ENCODE measurements at places on chromosomes 1 and 21. TPM values are rescaled to one million over a fixed set of nuclear protein-coding genes. Genes with fewer than 3 reads are reported as not detected.
A peak's percentile ranks its signal among the peaks of the same experiment; 100 is the strongest.

C2CD4D gene
- 1.3 TPM for total RNA-seq

SPRTN gene
- 10.7 TPM for total RNA-seq

CDA gene
- total RNA-seq: not detected

KRTAP10-1 gene
- not detected for total RNA-seq

CD2 gene
- 284 TPM for total RNA-seq

GRCh38 chr1:180228648-180229482 lies 1.2 kb upstream of the LHX4 start:
- H3K4me3 ChIP-seq: peak overlapping the region; percentile 67
- H3K36me3 ChIP-seq: no peaks in the 10 kb centered on the region
- H3K27me3 ChIP-seq: peaks cover 78% of the 10 kb centered on the region

DNA sequence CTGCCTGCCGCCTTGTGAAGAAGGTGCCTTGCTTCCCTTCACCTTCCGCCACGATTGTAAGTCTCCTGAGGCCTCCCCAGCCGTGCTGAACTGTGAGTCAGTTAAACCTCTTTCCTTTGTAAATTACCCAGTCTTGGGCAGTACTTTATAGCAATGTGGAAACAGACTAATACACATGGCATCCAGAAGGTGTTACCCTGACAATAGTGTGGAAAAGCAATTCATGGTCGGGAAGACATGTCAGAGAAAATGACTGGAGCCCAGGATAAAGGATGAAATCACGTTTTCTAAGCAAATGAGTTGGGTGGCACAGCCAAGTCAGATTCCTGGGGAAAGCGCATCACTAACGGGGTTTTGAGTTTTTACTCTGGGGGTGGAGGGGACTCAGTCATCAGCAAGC lies 76.4 kb downstream of the HLCS start:
- no peak overlapping the region for H3K27ac ChIP-seq
- peaks cover 9% of the 10 kb centered on the region for H3K36me3 ChIP-seq
- no peaks in the 10 kb centered on the region for H3K27me3 ChIP-seq
- H3K4me3 ChIP-seq: no peak overlapping the region

GRCh38 chr1:111600886-111601386 lies 18.7 kb upstream of the RAP1A start:
- peak overlapping the region; percentile 98 for H3K27ac ChIP-seq
- no peaks in the 10 kb centered on the region for H3K27me3 ChIP-seq
- H3K4me1 ChIP-seq: peaks cover 94% of the 10 kb centered on the region
- H3K36me3 ChIP-seq: peaks cover 18% of the 10 kb centered on the region

DNA sequence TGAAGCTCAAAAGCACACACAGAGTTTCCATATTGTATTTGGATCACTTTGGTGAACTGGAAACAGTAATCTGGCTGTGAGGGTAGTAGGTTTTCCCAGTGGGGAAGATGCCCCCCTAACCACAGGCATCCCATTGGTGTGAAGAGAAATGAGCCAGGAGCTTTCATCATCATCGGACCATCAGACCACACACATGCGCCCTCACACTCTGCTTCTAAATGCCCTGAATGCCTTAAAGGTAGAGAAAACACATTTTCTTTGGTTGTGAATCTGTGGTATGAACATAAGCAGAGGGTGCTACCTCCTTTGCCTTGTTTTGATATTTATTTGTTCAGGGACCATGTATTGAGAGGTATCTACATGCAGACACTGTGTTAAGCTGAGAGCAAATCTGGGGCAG lies 79.0 kb upstream of the DNAH14 start:
- no peak for DNase-seq
- H3K36me3 ChIP-seq: no peaks in the 10 kb centered on the region
- no peaks in the 10 kb centered on the region for H3K27me3 ChIP-seq
- H3K4me1 ChIP-seq: no peaks in the 10 kb centered on the region
- no peak overlapping the region for H3K27ac ChIP-seq

GRCh38 chr1:55346586-55346985 lies 131.4 kb upstream of the USP24 start:
- no peaks in the 10 kb centered on the region for H3K36me3 ChIP-seq
- no peaks in the 10 kb centered on the region for H3K4me1 ChIP-seq
- no peak for DNase-seq

DNA sequence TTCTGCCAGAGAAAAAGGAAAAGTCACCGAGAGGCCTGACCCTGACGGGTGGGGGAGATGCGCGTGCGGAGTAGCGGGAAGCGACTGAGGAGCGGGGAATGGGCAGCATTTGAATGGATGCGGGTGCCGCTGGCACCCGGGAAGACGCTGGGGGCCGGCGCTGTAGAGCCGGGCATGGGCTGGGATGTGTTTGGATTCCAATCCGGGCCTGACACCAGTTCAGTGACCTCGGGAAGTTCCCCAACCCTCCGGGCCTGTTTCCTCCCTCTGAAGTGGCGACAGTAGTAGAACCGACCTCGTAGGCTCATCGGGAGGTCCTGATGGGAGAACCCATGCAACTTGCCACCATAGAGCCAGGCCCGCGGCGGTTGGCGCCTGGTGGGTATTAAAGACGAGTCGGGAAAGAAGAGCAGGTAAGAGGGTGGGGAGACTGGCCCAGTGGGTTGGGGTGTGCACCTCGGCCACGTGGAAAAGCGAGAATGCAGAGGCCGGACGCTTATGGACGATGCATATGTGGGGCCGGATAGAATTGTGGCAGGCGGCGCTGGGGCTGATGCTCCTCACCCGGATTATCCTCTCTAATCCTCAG lies 642 bp upstream of the SLC16A1 start:
- peak; percentile 42 for DNase-seq
- H3K27me3 ChIP-seq: no peaks in the 10 kb centered on the region
- peak overlapping the region; percentile 100 for H3K27ac ChIP-seq
- H3K36me3 ChIP-seq: peaks cover 53% of the 10 kb centered on the region

DNA sequence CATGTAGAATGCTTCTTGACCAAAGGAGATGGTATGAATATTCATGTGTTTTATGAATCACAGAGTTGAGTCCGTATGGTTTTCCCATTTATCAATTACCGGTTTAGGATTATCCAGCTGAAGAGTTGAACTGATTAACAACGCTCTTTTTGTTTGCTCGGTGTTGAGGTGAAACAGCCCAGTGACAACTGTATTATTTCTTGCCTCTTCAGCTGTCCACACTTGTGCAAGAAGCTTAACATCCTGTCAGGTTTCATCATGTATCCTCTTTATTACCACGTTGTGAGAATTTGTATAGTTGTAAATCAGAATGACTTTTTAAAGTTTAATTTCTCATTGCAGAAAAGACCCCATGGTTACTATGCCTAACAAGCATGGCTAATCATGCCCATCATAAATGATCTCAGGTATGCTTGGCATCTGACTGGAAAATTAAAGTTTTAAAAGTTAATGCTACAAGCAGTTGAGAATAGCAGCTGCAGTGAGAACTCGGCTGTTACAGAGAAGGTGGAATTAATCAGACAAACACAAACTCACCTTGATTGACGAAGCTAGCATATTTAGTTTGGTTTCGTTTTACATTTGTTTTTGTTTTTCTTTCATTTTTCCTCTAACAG lies 563.2 kb upstream of the ADGRL2 start:
- H3K36me3 ChIP-seq: no peaks in the 10 kb centered on the region
- H3K4me1 ChIP-seq: no peaks in the 10 kb centered on the region
- H3K27me3 ChIP-seq: no peaks in the 10 kb centered on the region
- H3K4me3 ChIP-seq: no peak overlapping the region
- no peak overlapping the region for H3K27ac ChIP-seq

- no peak overlapping the region for H3K27ac ChIP-seq
- H3K4me3 ChIP-seq: no peak overlapping the region
- H3K27me3 ChIP-seq: no peaks in the 10 kb centered on the region
- no peaks in the 10 kb centered on the region for H3K4me1 ChIP-seq
- DNase-seq: no peak
Measured at GRCh38 chr1:245396615-245397014, 241.8 kb downstream of the KIF26B start.

GRCh38 chr1:168362991-168363390 lies 82.3 kb downstream of the TBX19 start:
- H3K4me3 ChIP-seq: peak overlapping the region; percentile 69
- H3K27ac ChIP-seq: peak overlapping the region; percentile 94
- DNase-seq: peak; percentile 65
- H3K4me1 ChIP-seq: peaks cover 64% of the 10 kb centered on the region
- H3K27me3 ChIP-seq: no peaks in the 10 kb centered on the region

DNA sequence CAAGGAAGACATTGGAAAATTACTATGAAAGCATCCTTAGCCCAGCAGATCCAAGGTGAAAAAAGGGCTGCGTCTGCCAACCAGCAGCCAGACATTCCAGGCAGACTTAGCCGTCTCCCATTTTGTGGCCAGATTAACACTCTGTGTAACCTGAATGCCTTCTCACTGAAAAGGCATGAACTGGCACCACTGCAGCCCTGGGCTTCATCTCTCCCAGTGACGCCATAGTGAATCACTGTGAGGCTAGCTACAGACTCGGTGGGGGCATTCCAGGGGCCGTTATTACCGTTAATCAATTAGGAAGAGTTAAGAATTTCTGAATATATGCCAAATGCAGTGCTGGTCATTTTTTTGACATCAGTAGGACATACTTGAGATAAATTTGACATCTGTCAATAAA lies 627.4 kb downstream of the LMO4 start:
- H3K4me3 ChIP-seq: no peak overlapping the region

- no peaks in the 10 kb centered on the region for H3K36me3 ChIP-seq
- no peak for DNase-seq
- no peak overlapping the region for H3K4me3 ChIP-seq
- H3K27ac ChIP-seq: no peak overlapping the region
- no peaks in the 10 kb centered on the region for H3K27me3 ChIP-seq
- H3K4me1 ChIP-seq: no peaks in the 10 kb centered on the region
Measured at GRCh38 chr1:60742339-60742738, 340.0 kb upstream of the NFIA start.

- no peak overlapping the region for H3K27ac ChIP-seq
- peaks cover 13% of the 10 kb centered on the region for H3K4me1 ChIP-seq
- DNase-seq: no peak
- no peaks in the 10 kb centered on the region for H3K27me3 ChIP-seq
Measured at GRCh38 chr1:228095161-228095560, 8.0 kb downstream of the C1orf35 start.

DNA sequence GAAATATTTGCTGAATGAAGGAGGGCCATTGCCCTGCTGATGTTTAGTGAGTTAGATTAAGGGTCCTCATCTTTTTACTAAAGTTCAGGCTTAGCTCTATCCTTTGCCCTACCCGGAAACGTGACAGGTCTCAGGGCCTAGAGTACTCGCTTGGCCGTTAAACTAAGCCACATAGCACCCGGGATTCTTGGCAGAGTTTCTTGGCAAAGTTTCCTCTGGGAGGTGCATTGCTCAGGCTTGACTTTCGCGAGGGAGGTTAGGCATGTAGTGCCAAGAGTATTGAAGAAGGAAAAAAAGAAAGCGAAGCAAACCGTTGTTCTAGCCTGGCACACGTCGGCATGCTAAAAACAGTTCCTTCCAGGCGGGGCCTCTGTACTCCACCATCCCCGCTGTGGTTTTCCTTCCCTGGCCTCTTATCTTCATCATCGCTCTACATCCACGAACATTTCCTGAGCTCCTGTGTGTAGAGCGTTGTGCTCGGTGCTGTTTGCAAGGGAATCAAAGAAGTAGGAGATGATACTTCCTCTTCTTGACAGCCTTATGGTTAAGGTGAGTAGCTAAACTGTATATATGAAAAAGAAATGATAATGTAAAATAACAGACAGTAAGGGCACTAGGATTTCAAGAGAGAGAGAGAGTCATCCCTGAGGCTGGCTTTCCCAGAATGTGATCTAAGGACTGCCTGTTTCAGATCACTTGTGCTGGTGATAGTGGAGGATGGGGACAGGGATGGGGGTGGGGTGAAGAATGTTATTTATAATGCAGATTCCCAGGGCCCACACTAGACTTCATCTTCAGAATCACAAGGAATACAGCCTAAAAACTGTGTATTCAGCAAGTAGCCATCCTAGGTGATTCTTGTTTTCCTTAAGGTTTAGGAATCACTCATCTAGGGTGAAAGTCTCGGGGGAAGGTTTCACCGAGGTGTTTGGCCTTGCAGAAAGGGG lies 18.8 kb downstream of the RNF220 start:
- DNase-seq: no peak
- H3K27ac ChIP-seq: no peak overlapping the region
- H3K27me3 ChIP-seq: peaks cover 89% of the 10 kb centered on the region

DNA sequence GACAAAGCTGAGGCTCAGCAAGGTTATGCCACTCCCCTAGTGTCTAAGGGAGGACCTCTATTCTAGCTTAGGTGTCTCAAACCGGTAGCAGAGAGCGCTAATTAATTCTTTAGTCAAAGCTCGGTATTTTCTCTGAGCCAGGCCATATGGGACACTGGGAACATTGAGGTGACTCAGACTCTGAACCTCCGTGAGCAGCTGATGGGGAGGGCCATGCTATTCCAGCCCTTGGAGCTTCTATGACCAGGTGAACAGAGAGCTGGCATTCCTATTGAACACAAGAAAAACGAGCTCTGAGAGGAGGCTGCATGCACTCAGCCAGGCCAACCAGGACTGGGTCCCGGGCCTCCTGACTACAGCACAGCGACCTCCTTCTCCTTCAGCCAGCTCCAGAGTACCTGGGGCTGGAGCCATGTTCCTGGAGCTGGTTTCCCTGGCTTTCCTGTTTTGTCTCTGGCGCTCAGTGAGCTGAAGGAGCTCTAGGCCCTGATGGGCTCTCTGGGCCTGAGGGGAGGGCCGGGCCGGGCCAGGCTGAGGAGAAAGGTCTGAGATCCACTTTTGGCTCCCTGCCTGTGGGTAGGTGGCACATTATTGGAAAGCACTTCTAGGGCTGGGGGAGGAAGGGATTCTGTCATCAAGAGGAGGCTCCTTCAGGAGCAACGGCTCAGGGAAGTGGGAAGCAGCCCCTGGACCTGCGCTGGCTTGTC lies 37.0 kb downstream of the SLC9A1 start:
- H3K27me3 ChIP-seq: no peaks in the 10 kb centered on the region
- no peak overlapping the region for H3K27ac ChIP-seq
- H3K36me3 ChIP-seq: peaks cover 16% of the 10 kb centered on the region
- DNase-seq: no peak
- H3K4me3 ChIP-seq: no peak overlapping the region

DNA sequence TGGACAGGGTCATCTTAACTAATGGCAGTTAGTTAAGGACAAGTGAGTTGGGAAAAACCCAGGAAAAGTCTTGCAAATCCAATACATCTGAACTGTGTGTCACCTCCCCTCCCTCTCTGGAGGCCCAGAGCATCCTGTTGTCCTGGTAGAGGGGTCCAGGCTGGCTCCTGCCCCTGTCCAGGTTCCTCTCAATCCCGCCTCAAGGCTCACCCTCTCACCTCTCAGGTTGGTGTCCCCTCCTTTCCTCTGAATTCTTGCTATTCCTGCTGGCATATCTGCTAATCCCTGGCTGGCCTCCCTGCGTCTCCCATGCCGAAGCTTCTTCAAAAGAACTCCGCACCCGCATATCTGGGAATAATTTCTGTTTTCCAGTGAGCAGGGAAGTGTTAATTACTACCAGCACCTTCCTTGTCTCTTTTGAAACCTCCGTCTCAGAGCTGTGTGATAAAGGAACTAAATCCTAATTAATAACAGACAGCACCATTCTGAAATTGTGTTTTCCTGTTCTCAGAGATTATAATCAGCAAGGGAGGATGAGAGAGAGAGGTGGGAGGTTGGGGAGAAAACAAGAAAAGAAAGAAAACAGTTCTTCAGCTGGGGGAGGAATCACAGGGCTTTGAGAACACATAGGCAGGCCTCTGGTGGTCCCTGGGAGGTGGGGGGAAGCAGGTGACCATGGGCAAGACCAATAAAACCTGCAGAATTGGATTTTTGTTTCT lies 568.0 kb downstream of the PTPRU start:
- H3K27ac ChIP-seq: no peak overlapping the region
- no peaks in the 10 kb centered on the region for H3K27me3 ChIP-seq
- no peak overlapping the region for H3K4me3 ChIP-seq
- H3K4me1 ChIP-seq: no peaks in the 10 kb centered on the region

All from activated T-helper 2 cell treated with anti-CD3 and anti-CD28 coated beads, Interferon-gamma antibody, Interleukin-2, Interleukin-4, amounts not matched to agents 10 μg/mL and 5 μg/mL and 100 μg/mL, durations not matched to agents 14 hours and 24 hours and 36 hours (primary cell).